Gastrocnemius medialis (tissue), 4 donors: ENCODE measurements at places on chromosomes 11 and 22. TPM values are rescaled to one million over a fixed set of nuclear protein-coding genes. Genes with fewer than 3 reads are reported as not detected.

DNA sequence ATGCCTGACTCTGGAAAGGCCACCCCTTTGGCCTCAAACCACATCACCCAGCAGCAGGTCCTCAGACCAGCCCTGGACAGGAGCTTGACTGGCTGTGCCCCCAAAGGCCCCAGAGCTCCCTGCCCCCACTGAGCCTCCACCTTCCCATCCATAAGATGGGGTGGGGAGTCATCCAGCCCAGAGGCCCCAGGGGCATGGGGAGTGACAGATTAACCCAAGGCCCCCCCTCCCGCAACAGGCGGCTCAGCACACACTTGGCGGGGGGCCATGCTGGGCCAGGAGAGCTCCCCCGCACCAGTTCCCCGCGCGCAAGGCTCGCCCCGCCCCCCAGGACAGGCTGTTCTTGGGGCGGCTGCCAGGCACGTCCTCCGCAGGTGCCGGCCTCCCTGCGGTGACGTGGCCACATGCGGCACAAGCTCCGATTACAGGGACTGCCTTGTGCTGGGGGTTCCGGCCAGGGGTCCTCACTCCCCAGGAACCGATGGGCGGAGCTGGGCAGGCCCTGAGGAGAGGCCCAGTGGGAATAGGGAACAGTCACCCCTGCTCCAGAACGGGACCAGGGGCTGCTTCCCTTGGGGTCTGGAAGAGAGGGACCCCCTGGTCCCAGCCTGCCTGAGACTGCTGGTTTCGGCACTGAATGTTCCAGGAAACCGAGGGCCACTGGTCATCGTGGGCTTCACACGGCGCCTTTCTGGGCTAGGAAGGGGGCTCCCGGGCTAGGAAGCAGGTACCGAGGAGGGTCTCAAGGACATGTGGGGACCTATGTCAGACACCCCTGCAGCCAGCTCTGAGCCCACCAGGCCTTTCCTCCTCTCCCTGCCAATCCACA is 5.1 kb upstream of the CDKN1C start:
- peak; percentile 41 for DNase-seq

DNA sequence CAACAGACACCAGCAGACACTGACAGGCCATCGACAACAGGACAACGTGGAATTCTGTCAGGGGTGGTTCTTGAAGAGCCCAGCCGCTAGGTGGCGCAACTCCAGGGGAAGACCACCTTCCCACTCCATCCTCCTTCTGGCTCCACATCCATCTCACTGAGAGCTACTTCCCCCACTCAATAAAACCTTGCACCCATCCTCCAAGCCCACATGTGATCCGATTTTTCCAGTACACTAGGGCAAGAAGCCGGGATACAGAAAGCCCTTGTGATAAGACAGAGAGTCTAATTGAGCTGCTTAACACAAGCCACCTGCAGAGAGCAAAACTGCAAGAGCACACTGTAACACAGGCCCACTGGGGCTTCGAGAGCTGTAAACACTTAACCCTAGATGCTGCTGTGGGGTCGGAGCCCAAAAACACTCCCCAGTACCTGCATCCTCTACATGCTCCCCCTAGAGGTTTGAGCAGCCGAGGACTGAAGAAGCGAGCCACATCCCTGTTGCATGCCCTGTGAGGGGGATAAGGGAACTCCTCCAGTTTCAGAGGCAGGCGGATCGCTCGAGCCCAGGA is 11.5 kb upstream of the RAB39A start:
- no peak for DNase-seq

The RIMBP3B gene
- total RNA-seq = not detected

DNA sequence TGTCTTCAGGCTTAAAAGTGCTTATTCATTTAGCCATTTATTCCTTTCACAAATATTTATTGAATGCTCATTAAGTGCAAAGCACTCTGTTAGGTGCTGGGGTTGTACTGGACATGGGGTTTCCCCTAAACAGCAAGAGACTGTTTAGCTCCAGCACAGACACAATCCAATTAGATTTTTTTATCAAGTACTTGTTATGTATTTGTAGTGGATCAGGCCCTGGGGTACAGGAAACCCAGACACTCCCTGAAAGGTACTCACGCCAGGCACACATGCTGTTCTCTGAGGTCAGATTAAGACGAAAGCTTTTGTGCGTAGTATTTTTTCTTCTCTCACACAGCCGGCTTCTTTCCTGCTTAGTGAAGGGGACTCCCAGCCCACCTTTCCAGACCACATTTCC is 218.1 kb upstream of the PLET1 start:
- DNase-seq = no peak

The FOSL1 gene
- total RNA-seq = 8.7 TPM

The PYGM gene
- total RNA-seq = 2,449 TPM

The SERHL2 gene
- not detected for total RNA-seq

DNA sequence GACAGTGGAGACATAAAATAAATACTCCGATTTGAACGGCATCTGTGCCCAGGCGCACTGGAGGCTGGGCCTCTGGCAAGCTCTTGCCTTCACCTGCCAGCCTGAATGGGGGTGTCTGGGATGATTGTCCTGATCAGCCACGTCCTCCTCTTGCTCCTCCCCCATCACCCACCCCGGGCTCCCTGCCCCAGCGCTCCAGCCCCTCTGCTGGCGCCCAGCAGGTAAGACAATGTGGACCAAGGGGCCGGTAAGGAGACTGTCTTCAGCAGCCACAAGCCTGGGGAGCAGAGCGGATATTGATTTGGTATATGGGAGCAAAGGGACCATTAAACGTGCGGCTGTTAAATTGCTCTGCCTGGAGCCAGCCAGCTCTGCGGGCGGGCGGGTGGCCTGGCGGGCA is 24.9 kb downstream of the WNT11 start:
- DNase-seq = no peak

The ZNF70 gene
- total RNA-seq = 3.5 TPM

GRCh38 chr11:34749666-34750659 is 129.1 kb downstream of the EHF start:
- peak; percentile 75 for DNase-seq

DNA sequence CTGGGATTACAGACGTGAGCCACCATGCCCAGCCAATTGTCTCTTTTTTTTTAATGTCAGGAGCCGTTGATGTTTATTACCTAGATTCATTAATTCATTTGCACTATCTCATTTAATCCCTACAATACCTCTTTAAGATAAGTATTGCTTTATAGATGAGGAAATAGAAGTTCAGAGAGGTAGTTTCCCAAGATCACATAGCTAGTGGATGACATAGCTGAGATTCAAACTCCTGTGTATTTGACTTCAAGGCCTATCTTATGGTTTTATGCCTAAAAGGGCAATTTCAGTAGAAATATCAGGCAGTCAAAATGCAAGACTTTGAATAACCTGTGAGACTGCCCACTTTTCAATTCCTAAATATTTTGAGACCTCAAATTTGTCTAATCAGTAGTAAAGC is 66.5 kb downstream of the PPME1 start:
- DNase-seq = no peak

DNA sequence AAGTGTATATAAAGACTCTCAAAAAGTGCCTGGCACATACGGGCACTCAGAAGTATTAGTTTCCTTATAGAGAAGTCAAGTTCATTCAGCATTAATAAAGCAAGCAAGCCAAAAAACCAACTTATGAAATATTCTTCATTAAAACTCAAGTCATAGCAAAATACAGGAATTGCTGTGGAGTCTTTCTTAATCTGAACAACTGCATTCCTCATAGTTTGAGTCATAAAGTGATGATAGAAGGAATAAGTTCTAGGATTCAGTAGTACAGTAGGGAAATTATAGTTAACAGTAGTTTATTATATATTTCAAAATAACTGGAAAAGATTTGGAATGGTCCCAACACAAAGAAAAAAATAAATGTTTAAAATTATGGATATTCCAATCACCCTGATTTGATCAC is 200.3 kb downstream of the C11orf91 start:
- DNase-seq = no peak

GRCh38 chr11:71182791-71183677 is 69.3 kb downstream of the SHANK2 start:
- DNase-seq = no peak

DNA sequence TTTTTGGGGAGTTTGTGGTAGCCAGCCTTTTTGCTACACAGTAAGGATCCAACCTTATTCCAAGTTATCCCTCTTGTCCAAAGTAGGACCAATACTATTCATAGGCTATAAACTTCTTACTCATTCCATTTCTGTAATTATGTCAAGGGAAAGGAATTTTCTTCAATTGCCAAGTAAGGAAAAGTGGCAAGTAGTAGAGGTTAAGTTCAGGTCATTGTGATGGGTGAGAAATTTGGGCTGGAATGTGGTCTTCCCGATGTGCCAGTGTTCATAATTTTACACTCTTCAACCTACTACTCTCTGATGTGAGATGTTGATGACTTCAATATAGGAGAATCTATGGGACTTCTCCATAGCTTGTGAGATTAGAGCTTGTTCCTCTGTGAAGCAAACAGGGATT is 648.8 kb downstream of the METTL15 start:
- DNase-seq = no peak

GRCh38 chr22:24290459-24290858 is 19.8 kb downstream of the SPECC1L start:
- no peak for DNase-seq

- peak; percentile 58 for DNase-seq
These were observed 661 bp upstream of the MALAT1 start for GRCh38 chr11:65498042-65498726.

The CHRM4 gene
- total RNA-seq = not detected

DNA sequence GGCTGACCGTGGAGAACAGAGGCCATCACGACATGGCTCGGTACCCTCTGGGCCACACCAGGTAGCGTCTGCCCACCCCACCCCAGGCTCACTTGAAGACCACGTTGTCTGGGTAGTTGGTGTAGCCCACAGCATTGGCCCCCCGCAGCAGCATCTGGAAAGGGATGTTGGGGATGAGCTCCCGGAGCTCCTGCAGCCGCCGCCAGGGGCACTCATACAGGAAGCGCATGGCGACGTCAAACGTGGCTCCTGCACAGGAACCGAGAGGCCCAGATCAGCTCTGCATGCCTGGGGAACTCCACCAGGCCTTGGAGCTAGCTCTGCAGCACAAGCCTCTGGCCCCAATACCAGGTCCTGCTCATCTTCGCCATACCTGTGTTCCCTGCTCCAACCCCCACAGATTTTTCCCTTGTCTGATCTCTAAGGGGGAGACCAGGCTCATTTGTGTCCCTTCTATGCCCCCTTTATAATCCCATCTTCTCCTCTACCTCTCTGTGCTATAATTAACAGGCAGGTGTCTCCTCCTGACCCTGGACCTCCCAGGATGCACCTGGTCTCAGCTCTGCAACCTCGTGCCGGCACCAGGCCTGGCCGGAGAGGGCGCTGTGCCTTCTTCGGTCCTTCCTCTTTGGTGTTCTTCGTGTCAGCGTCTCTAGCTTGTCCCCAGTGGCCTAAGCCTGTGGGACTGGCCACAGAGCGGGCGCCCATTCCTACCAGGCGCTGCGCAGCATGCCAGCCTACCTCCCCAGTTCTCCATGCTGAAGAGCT is 5.0 kb upstream of the LRFN4 start:
- DNase-seq = peak; percentile 10

DNA sequence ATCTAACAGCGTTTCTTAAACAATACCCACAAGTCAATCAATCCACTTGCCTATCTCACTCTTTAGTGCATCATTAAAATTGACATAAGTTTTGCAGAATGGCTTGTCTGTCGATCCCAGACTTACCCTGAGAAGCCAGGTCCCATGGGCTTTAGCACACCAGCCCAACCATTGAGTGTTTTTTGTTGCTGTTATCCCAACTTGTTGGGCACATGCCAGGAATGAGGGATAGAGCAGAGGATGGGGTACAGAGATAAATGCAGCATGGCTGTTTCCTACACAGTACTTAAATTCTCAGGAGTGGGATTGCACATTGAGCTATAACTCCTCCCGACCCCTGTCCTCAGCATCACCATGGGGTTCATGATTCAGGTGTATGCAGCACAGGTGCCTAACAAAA is 64.2 kb upstream of the RASSF10 start:
- no peak for DNase-seq

- DNase-seq = no peak
These were observed 191.4 kb downstream of the TENM4 start for GRCh38 chr11:79249295-79249993.

The KCTD14 gene
- 0.38 TPM for total RNA-seq

DNA sequence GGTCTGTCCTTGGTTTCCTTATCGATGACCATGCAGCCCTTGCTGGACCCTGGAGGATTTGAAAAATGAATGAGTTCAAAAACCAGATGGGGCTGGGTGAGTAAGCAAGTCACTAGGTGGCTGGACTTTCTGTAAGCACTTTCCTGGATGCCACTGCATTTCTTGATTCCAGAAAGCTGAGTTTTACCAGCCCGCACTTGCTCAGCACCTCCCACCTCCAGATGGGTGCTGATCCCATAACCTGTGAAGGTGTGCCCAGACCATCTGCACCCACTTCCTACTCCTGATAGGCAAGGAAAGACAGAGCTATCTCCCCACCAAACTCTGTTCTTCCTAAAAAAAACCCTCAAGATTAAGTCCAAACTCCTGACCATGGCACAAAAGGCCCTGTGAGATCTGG is 21.1 kb downstream of the ASCC2 start:
- no peak for DNase-seq

- DNase-seq = peak; percentile 67
These were observed 35.8 kb downstream of the NRXN2 start for GRCh38 chr11:64687204-64687603.

The VPREB1 gene
- total RNA-seq = not detected

DNA sequence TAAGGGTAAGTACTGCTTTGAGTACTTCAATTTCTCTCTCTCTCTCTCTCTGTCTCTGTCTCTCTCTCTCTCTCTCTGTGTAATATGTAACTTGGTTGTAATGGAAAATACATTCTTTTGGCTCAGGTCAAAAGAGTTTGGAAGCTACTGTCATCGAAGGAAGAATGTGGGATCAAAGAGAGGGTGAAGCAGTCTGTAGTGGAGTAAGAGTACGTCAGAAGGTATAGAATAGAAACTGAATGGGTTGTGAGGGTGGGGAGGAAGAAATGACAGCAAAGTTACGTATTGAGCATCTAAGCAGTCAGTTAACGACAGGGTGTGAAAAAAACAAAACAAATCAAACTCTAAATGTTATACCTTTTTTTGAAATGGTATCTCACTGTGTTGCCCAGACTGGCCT is 10.0 kb downstream of the NCAM1 start:
- DNase-seq = no peak

The SYTL2 gene
- total RNA-seq = 2.7 TPM

DNA sequence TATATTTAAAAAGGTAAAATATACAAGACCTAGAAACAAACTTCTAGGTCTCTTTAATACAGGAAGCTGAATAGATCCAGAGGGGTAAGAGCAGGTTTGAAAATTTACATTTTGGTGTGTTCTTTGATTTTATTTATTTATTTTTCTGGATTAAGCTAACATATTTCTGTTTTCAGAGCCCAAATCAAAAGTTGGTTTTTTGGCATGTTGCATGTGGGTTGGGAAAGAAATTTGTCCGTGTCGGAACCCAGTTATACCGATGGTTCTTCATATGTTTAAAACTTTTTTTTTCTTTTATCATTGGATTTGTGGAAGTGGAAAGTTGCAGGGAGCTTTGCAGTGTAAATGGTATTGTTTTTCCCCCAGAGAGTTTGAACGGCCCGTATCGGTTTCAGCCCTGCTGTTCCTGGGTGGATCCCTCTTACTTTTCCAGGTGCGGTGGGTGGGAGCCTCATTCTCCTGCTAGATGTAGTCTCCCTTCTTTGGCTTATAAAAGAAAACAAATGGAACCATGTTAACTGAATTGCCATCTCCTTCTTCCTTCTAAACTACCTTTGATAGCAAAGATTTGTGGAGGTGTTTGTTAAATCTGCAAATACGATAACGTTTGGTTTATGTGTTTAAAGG is 746 bp downstream of the CTNND1 start:
- no peak for DNase-seq

The SPI1 gene
- total RNA-seq = 7.0 TPM
